ENCODE measurements at places on chromosomes 11 and 22.

DNA sequence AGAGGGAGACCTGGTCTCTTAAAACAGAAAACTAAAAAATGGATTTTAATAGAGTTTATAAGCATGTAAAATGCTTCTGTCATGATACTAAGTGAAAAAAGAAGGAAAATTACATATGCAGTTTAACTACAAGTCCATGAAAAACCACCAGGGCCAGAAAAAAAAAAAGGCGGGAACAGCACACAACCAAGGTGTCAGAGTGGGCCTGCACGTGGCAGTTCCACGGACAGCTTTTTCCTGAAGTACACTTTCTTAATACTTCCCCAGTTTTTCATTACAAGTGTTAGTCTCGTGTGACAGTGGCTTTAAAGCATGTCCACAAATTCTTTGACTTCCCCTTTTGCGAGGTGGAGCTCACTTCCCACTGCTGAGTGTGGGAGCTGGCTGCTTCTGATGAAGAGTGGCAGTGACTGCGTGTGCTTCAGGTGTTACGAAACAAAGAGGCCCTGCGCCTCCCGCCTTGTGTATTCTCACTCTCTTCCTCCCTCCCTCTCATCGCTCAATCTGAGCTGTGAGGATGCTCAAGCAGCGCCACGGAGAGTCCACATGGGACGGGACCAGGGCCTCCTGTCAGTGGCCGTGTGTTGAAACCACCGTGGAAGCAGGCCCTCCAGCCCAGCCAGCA, 16.4 kb downstream of the PPM1F start:
- peak; percentile 13 for DNase-seq

DNA sequence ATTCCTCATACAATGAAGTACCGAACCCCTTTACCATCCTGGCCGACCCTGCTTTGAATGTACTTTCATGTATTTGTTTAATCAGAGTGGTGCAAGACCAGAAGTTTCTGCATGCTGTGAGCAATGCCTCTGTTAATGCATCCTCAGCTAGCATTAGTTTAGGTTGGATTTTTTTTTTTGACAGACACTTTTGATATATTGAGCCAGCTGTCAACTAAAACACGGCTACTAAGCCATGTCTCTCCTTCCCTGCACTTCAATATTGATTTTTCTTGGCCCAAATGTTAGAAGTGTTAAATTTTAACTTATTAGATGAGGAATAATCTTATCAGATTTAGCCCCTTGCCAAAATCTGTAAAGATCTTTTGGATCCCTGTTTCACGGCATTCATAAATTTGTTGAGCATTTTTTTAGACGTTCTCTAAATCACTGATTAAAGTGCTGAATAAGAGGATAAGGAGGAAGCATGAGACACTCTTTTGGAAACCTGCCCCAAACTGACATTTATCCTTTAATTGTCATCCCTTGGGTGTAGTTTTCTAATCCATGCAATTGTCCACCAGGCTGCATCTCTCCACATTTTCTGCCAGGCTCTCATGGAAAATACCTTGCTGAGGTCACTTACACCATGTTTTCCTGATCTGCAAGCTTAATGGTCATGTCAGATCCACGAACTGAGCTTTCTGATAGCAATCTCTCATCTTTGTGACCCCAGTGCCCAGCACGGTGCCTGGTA, 130.7 kb downstream of the FEZ1 start:
- no peak for DNase-seq

GRCh38 chr11:82871646-82872045, 28.6 kb downstream of the PRCP start:
- DNase-seq = no peak

DNA sequence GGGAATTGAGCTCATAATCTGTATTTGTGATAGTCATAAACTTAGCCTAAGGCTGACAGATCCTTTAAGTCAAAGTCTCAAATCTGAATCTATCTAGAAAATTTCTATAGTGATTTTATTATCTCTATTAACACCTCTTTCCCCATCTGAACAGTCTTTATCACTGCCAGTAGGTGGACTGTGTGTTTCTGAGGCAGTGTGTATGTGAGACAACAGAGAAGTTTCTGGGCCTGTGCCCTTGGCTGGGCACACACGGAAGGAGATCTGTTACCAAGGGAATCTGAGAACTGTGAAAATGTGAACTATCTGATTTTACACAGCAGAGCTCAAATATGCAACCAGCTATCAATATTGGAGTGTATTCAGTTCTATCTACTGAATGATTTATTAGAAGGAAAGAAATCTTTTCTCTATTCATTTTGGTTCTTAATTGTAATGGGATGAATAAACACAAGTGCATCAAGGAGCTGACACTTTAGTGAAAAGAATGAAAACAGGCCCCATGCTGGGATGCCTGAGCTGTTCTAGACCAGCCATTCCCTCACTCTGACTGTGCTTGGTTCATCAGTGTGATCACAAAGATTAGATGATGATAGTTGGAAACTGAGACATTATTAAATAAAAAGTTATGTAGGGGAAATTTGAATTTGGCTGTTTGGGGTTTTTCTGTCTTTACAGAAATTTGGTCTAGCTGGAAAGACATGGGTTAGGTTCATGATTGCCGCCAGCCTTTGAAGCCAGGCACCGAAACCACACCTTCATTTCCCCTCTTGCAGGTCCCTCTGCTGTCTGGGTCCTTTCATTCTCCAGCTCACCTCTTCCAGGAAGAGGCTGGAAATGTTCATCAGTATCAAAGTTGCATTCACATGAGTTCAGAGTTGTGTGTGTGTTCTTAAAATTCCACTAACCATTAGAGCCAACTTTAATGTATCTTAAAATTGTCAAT, 68.1 kb downstream of the LIF start:
- peak; percentile 50 for DNase-seq

DNA sequence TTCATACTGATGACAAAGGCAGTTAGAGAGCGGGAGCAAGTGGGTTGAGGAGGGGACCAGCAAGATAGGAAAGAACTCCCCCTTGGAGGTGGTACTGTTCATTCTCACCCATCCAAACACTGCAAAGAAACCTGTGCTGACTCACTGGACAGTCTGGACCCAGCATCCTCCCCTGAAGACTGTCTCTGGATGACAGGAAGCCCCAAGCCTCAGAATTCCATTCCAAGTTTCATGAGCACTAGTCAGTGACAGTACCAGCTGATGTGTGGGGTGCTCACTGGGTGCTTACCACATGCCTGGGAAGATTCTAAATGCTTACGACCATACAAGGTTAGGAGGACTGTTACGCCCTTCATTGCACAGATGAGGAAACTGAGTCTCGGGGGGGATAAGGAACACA, 160.9 kb downstream of the IGLL1 start:
- no peak for DNase-seq

- peak; percentile 79 for DNase-seq
These were observed 4.7 kb downstream of the EIF1AD start for GRCh38 chr11:65997286-65997685.

GRCh38 chr11:43418197-43418596, 59.5 kb downstream of the TTC17 start:
- no peak for DNase-seq

DNA sequence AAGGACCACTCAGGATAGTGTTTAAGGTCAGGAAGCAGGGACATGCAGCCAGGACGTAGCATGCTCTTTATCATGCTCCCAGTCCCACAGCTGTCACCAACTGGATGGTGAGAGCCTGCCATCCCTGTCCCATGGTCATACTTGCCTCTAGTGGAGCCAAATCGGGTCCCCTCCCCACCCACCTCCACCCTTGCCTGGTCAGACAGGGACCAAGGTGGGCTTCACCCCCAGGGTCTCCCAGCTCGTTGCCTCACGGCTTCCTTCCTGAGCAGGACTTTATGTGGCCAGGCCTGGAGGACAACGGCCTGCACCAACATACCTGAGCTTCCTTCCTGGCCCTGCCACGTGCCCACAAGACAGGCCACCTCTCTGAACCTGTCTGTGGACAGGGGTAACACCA, 19.8 kb downstream of the A4GALT start:
- DNase-seq = no peak

DNA sequence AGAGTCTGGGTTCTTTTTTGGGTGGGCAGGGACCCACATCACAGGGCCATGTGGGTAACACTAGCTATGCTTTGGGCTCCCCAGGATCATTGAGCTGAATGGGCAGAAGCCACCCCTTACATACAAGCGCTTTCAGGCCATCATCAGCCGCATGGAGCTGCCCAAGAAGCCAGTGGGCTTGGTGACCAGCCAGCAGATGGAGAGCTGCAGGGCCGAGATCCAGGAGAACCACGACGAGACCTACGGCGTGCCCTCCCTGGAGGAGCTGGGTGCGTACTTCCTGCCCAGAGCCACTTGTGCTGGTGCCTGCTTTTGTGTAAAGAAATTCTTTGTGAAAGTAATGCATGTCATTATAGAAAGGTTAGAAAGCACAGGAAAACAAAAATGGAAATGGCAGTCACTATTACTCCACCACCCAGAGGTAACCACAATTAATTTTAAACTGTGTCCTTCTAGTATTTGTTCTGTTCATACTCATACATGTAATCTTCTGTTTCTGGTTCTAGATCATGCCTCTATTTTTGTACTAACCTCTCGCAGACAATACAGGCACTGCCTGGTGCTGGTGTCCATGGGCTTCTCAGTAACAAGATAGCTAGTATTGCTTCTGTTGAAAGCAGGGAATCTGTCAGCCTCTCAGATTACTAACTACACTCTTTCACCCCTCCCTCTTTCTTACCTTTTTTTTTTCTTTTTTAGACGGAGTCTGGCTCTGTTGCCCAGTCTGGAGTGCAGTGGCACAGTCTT, 13.7 kb downstream of the CRY2 start:
- DNase-seq = no peak

DNA sequence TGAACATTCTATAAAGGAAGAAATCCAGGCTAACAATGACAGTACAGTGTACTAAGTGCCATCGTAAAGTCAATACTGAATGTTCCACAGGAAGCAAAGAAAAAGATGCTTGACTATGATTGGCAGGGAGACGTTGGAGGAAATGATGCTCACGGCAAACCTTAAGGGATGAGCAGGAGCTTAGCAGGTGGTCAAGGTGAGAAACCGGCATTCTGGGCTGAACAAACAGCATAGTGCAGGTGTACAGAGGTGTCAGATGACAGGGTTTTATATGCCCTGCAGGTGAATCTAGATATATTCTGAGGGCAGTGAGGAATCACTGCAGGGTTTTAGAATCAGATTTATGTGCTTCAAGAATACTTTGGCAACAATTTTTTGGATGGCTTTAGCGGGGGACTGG, 85.3 kb upstream of the HEPHL1 start:
- no peak for DNase-seq

DNA sequence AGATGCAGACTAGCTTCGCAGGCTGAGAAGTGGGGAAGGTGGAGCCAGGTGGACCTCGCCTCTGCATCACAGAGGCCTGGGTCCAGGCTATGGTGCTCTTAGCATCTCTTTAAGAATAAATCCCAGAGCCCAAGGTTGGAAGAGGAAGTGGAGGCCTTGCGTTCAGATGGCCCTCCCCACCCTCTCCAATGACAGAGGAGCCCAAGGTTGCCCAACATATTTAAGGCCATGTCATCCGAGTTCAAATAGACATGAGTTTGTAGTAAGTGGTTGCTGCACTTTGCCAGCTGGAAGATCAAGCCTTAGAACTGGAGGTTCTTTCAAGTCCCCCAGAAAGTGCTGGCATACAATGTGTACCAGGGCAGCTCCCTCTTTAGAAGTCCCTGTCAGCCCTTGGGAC, 47.1 kb upstream of the HORMAD2 start:
- no peak for DNase-seq

- DNase-seq = no peak
These were observed 126.6 kb downstream of the BUD13 start for GRCh38 chr11:116646191-116646590.

DNA sequence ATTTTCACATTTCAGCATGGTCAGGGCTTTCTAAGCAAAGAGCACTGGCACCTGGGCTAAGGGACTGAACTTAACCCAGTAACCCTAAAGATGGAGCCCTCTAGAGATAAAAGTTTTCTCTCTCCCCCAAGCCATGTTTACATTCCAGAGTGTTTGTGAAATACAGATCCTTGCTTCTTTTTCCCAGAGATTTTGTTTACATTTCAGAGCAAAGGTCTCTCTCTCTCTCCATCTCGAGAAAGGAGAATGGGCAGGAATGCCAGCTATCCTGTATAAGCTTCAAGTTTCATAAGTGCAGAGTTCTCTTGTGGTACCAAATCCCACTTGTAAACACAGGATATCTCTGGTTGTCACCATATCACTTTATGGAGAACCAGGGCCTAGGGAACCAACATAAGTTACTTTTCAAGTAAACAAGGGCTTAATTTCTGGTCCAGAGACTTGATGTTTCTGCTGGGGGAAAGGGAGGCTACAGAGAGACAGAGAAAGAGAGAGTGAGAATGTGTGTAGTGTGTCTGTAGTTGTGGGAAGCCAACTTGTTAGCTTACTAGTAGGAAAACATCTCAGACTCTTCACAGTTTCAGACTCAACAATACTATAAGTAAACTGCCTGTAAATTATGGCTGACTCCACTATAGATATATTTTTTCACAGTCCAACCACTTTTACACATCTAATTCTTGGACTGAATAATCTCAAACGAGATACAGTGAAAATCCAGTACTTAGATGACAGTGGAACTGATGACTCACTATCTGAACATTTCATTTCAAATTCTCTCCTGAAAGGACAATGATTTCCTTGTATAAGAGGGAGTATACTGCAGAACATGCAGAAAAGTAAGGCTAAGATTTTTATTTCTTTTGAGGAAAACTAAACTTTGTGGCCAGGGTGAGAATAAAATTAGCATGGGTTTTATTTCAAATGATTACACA, 76.2 kb downstream of the ARHGAP32 start:
- no peak for DNase-seq

DNA sequence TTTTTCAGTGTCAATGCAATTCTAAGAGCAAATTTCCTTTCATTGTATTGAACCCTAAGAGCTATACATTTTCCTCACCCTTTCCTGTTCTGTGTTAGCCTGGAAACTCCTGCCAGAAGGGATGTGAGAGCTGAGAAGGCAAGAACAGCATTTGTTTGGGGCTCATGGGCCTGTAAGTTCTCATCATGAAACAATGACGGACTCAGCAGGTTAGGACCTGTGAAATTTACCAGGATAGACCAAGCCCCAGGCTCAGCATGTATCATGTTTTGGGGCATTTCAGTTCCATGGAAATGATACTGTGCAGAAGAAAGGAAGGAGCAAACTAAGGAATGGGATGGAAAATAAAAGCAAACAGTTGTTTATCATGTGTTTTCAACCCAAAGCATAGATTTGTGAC, 41.6 kb downstream of the NTM start:
- DNase-seq = no peak

DNA sequence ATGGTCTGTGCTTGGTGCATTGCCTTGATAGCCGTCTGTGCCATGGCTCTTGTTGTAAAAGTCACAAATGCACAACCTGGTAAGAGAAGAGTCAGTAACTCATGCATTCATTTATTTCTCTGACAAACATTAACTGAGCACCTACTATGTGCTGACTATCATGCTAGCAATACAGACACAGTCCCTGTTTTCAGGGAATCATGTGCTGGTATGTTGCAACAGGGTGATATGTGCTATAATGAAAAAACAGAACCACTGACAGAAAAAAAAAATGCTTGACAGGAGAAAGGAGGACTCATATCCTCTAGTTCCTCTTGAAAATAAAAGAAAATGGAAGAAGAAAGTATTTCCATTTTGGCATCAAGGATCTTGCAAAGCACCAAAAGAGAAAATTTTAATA, 34.5 kb upstream of the RAPSN start:
- no peak for DNase-seq

- DNase-seq = no peak
These were observed 35.8 kb upstream of the RIC3 start for GRCh38 chr11:8204596-8204995.

- no peak for DNase-seq
These were observed 27.1 kb downstream of the OR10A6 start for GRCh38 chr11:7903940-7904339.

GRCh38 chr11:15870911-15871310, 485.4 kb downstream of the SOX6 start:
- DNase-seq = no peak

- DNase-seq = no peak
These were observed 17.3 kb upstream of the LMO2 start for GRCh38 chr11:33909150-33909549.

Data from hematopoietic multipotent progenitor cell treated with erythropoietin and hydrocortisone succinate and interleukin-3 and kit ligand, for 8 days (in vitro differentiated cells).